ENCODE measurements at places on chromosomes 11 and 22. TPM values are rescaled to one million over a fixed set of nuclear protein-coding genes. Genes with fewer than 3 reads are reported as not detected.

The APOL5 gene
- not detected for total RNA-seq

The ARHGAP32 gene
- 4.6 TPM for total RNA-seq

The C11orf86 gene
- total RNA-seq, result not detected

The CST6 gene
- not detected for total RNA-seq
